ENCODE measurements at places on chromosomes 5 and 9.
A peak's percentile ranks its signal among the peaks of the same experiment; 100 is the strongest.

- DNase-seq = peak; percentile 4
Observed at GRCh38 chr5:80282054-80282453, 26.2 kb upstream of the SERINC5 start.

DNA sequence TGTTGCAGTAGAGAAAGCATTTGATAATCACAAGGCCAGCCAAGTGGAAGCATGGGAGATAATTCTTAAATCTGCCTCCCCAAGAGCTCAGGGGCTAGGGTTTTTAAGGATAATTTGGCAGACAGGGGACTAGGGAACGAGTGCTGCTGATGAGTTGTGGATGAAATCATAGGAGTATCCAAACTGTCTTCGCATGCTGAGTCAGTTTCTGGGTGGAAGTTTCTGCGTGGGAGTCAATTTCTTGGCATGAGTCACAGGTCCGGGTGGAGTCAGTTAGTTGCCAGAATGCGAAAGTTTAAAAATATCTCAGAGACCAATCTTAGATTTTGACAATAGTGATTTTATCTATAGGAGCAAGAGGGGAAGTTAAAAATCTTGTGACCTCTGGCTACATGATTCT, 112.6 kb downstream of the TMC1 start:
- no peak for DNase-seq

DNA sequence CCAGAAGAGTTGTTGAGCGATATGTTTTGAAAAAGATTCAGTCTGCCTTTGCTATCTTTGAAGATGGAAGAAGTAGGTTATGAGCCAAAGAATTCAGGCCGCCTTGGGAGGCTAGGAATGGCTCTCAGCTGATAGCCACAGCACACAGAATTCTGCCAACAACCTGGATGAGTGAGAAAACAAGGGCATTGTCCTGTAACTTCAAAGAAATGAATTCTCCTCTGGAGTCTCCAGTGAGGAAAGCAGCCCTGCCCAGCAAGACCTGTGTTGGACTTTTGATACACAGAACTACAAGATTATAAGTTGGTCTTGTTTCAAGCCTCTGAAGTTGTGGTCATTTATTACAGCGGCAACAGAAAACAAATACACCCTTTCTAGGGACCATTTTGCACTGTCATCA, 509.9 kb upstream of the ZNF608 start:
- no peak for DNase-seq

GRCh38 chr5:127305493-127305892, 14.9 kb downstream of the MEGF10 start:
- no peak for DNase-seq

DNA sequence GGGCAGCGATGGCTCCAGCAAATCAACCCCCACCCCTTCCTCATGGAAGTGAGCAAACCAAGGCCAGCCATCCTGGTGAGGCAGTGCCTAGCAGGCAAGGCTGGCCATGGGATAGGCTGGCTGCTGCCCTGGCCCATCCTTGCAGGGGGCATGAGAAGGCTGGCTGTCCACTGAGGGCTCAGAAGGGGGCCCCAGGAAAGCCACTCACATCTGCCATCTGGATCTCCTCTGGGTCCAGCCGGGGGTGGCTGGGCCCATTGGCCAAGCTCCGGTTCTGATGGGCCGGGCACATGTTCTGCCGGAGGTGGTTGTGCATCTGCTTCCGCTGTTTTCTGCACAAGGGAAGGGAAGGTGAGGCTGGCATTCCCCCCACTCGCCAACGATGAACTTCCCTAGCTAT, 57.1 kb downstream of the PSD2 start:
- no peak for DNase-seq

DNA sequence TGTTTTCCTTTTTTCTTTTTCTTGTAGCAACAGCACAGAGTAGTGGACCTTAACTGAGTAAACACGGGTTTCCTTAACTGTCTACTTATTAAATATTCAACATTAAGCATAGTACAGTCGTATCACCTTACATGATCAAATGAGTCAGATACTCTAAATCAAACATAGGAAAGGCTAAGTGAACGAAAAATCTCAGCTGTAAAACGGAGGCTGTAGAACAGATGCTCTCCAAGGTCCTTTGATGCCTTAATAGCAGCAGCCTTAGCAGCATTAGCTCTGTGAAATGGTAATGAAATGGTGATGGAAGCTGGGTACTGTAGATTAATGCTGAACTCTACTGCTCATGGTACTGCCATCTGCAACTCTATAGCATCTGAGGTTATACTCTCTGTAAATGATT, 1433.3 kb upstream of the C9orf72 start:
- DNase-seq = peak; percentile 57

GRCh38 chr9:29659736-29660135, 2086.5 kb upstream of the C9orf72 start:
- DNase-seq = no peak

GRCh38 chr9:132795511-132796303, 82.4 kb downstream of the AK8 start:
- no peak for DNase-seq

DNA sequence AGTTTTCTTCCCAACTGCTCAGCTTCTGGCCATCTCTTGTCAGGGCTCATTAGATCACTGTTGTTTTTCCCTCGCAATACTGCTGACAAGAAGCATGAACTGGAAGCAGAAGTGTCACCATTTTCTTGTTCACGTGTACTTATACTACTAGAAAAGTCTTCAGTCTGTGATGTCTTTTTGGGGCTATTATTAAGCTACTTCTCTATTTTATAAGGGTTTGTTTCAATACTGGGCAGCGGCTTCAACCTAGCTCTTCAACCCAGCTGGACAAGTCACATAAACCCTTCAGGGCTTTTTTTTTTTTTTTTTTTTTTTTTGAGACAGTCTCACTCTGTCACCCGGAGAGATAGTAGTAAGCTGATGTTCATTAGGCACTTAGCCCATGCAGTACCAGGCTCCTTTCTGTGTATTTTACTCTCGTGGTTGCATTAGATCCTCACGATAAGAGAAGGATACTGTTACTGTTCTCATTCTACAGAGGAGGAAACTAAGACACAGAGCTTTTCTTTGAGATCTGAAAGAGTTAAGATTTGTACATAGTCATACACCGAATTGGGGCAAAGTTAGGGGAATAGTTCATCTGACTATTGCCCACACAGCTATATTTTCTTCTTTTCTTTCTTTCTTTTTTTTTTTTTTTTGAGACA, 20.5 kb downstream of the RAPGEF1 start:
- DNase-seq = no peak

- DNase-seq = no peak
Observed at GRCh38 chr9:79430619-79431018, 141.1 kb upstream of the TLE4 start.

DNA sequence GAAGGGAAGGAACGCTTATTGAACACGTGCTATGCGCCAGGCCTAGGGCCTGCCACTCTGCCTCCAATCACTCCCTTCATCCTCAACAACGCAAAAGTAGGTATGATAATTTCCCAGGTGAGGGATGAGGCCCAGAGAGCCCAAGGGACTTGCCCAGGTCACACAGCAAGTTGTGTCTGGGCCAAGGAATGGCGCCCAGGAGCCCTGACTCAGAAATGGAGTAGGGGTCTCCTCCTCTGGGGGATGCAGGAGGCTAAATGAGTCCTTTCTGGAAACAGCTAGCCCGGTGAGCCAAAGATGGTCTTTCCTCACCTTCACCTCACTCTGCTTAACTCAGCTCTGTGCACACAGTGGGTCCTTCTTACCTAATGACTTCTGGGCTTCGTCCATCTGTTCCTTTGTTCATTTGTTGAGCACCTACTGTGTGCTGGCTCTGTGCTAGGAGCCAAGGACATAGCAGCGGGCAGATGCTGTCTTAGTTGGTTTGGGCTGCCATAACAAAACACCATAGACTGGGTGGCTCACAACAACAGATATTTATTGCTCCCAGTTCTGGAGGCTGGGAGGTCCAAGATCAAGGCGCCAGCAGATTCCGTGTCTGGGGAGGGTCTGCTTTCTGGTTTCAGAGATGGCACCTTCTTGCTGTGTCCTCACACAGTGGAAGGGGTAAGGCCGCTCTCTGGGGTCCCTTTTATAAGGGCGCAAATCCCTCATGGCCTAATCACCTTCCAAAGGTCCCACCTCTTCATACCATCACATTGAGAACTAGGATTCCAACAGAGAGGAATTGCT, 22.3 kb upstream of the NEURL1B start:
- no peak for DNase-seq

DNA sequence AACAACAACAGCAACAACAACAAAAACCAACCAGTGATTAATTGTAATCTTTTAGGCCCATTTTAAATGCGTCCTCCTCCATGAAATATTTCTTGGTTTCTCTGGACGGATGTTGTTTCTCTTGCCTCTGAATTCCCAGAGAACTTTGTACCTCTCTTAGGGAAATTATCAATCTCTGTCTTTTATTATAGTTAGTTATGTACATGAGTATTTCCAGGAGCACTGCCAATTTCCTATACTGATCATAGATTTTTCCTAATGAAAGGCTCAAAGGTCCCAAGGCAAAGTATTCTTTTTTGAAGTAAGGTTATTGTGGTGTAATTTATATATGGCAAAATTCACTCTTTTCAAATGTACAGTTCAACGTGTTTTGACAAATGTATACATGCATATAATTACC, 20.4 kb upstream of the PALM2AKAP2 start:
- DNase-seq = no peak

DNA sequence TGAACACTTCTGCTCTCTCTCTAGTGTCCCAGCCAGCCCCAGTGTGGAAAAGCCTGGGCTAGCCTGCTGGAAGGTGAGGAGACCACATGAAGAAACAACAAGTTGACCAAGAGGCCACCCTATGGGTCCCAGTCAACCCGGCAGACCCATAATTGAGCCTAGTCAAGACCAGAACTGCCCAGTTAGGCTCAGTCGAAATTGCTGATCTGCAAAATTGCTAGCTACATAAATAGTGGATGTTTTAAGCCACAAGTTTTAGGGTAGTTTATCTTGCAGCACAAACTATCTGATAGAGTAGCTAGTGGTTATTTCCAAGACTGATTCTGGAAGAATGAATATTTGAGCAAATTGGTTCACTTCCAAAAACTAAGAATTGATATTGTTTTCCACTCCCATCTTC, 82.3 kb upstream of the CCDC112 start:
- DNase-seq = no peak

- DNase-seq = no peak
Observed at GRCh38 chr5:113176734-113177133, 200.1 kb downstream of the DCP2 start.

GRCh38 chr9:129487658-129488483, 133.0 kb downstream of the C9orf50 start:
- DNase-seq = no peak

- DNase-seq = no peak
Observed at GRCh38 chr9:16304301-16304700, 566.2 kb downstream of the BNC2 start.

GRCh38 chr9:27340961-27341511, 44.1 kb upstream of the EQTN start:
- DNase-seq = no peak

GRCh38 chr9:12538842-12539579, 154.2 kb upstream of the TYRP1 start:
- peak; percentile 13 for DNase-seq

- no peak for DNase-seq
Observed at GRCh38 chr5:103674739-103675138, 112.2 kb upstream of the NUDT12 start.

DNA sequence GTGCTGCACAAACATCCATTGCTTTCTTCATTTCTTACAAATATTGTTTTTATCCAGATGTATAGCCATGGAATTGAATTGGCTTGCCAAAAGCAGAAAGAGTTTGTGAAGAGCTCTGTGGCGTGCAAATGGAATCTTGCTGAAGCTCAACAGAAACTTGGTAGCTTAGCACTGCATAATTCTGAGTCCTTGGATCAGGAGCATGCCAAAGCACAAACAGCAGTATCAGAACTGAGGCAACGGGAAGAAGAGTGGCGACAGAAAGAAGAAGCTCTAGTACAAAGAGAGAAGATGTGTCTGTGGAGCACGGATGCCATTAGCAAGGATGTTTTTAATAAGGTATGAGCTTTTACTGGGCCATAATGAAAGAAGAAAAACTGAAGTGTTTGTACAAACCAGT, 5.5 kb downstream of the CDC37L1 start:
- no peak for DNase-seq

DNA sequence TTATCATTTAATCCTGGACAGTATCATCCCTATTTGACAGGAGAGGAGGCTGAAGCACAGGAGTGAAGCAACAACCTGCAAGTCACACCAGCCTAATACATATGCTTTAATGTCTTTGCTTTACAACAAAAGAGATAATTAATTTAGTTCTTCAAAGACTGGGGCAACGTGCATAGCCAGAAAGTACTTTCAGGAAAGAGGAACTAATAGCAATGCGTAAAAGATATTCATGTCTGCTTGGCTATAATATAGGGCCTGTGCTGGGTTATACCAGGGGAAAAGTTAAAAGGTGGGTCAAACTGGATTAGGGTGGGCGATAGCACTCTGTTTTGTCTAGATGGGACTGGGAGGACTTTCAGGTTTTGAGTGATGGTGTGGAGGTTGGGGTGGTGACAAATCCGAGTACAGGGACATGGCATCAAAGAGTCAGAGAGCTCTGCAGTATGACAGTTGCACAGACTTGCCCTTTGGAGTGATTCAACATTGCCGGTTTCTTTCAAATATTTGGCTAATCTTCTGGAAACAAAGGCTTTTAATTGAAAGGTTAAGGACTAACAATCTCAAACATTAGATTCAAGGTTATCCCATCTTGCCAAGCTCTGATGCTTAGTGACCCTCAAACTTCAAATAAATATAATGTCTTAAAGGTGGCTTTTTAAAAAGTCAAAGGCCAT, 11.9 kb downstream of the DAB2 start:
- DNase-seq = no peak

DNA sequence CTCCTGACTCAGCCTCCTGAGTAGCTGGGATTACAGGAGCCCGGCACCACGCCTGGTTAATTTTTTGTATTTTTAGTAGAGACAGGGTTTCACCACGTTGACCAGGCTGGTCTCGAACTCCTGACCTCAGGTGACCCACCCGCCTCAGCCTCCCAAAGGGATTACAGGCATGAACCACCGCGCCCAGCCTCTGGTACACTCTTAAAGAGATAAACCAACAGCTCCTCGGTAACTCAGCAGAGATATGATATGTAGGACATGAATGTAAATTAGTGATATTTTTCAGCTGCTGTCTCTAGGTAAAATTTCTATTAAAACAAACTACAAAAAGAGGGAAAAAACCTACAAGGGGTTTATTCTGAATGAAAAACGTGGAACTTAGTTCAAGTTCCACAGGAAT, 42.8 kb upstream of the HK3 start:
- no peak for DNase-seq

DNA sequence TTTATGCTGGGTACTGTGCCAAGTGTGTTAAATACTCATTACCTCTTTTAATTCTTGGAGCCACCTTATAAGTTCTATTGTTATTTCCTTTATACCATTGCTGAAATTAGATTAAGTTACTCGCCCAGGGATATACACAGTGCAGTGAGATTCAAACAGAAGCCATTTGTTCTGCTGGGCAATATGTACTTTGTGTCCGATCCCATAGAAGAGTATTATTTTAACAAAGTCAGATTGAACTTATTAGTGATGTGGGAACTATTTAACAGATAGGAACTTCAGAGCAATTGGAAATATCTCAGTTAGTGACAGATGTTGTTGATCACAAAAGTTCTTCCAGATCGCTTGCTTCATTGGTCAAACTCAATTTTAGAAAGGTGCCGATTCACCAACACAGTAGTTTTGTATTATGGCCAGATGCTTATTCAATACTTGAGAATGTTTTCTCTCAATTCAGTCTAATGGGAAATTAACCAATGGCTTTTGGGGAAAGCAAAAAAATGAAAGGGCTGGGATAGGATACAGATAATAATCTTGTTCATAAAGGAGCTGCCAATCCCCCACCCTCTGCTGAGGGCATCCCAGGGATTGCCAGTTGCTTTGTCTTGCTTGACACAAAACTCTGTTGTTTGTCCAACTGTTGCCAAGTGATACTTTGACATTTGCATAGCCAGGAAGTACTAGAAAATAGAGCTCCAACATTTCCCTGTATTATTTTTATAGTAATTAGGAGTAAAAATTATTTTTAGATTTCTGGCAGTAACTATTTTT, 94.8 kb upstream of the SEMA6A start:
- no peak for DNase-seq

Measured in NCI-H146 (cell line).